ENCODE measurements at places on chromosomes 5 and 9. TPM values are rescaled to one million over a fixed set of nuclear protein-coding genes. Genes with fewer than 3 reads are reported as not detected.

The CARD19 gene
- 27.7 TPM for total RNA-seq

- no peaks in the 10 kb centered on the region for H3K4me1 ChIP-seq
- H3K27ac ChIP-seq = no peak overlapping the region
- no peaks in the 10 kb centered on the region for H3K27me3 ChIP-seq
These were observed 11.7 kb downstream of the CER1 start for GRCh38 chr9:14710804-14711203.

The GABRA1 gene
- 17.3 TPM for total RNA-seq

The SYK gene
- 5.6 TPM for total RNA-seq

DNA sequence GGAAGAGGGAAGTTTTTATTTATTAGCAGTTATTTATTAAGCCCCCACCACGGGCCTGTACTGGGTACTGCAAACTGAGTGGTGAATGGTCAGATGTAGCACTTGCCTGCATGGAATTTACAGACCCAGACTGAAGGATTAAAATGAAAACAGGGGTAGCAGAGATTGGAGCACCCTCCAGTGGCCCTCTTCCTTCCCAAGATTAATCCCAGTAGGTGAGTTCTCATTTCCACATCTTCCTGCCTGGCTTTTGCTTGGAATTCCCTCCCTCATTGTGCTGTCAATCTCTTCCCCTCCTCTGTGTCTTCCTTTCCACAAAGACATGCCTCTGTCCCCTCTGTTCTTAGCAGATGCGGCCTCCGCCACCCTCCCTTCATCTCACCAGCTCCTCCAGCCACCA is 39.2 kb downstream of the MVB12B start:
- DNase-seq = no peak
- no peaks in the 10 kb centered on the region for H3K4me1 ChIP-seq
- peaks cover 3% of the 10 kb centered on the region for H3K36me3 ChIP-seq
- H3K27me3 ChIP-seq = no peaks in the 10 kb centered on the region
- no peak overlapping the region for H3K4me3 ChIP-seq

DNA sequence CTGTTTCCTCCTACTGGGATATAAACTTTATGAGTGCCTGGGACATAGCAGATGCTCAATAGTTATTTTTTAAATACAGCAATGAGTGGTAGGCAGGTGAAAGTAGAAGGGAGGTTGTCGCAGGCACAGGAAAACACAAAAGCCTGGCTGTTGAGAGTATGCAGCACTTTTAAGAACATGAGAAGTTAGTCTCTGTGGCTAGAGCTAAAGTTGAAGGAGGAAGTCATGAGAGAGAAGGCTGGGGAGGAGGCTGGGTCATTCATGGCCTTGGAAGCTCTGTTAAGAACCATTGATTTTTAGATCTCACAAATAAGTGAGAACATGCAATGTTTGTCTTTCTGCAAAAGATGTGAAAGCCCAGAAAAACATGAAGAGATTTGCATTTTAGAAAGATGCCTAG is 126.7 kb downstream of the PRKACG start:
- no peaks in the 10 kb centered on the region for H3K36me3 ChIP-seq
- no peak overlapping the region for H3K4me3 ChIP-seq
- no peaks in the 10 kb centered on the region for H3K4me1 ChIP-seq
- H3K27me3 ChIP-seq = no peaks in the 10 kb centered on the region

DNA sequence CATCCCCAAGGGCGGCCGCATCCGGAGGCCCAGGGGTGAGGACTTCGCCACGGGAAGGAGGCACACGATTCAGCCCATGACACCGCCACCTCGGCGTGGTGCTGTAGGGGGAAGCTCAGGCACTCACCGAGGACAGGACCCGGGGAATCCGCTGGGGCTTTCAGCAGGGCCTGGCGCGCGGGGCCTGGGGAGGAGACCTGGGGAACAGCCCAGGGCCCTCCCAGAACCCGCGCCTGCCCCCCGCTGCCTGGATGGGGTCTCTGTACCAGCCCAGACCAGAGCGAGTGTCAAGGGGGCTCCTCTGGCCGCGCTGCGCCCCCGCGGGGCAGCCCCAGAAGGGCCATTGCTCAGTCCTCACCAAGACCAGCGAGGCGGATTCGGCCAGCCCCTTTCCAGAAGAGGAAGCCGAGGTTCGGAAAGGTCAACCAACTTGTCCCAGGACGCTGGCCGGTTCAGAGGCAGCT is 12.8 kb downstream of the COL23A1 start:
- no peak overlapping the region for H3K27ac ChIP-seq
- peak overlapping the region; percentile 60 for H3K4me3 ChIP-seq
- H3K4me1 ChIP-seq = no peaks in the 10 kb centered on the region
- H3K36me3 ChIP-seq = no peaks in the 10 kb centered on the region
- DNase-seq = no peak

- H3K36me3 ChIP-seq = no peaks in the 10 kb centered on the region
- H3K4me1 ChIP-seq = peaks cover 16% of the 10 kb centered on the region
- peaks cover 91% of the 10 kb centered on the region for H3K27me3 ChIP-seq
- no peak for DNase-seq
- H3K4me3 ChIP-seq = no peak overlapping the region
- H3K27ac ChIP-seq = no peak overlapping the region
These were observed 220.1 kb downstream of the MEF2C start for GRCh38 chr5:88662846-88663245.

The PIP5K1B gene
- total RNA-seq = 6.1 TPM

The SHISAL2B gene
- 8.6 TPM for total RNA-seq

The ATP6V0E1 gene
- 109 TPM for total RNA-seq

The FABP6 gene
- 3.6 TPM for total RNA-seq

The SLC1A1 gene
- total RNA-seq = 11.7 TPM

GRCh38 chr9:19193029-19193324 is 37.5 kb upstream of the DENND4C start:
- no peak overlapping the region for H3K4me3 ChIP-seq
- H3K36me3 ChIP-seq = no peaks in the 10 kb centered on the region
- no peak for DNase-seq
- H3K27ac ChIP-seq = no peak overlapping the region
- H3K4me1 ChIP-seq = no peaks in the 10 kb centered on the region

- H3K27me3 ChIP-seq = no peaks in the 10 kb centered on the region
- H3K36me3 ChIP-seq = no peaks in the 10 kb centered on the region
- H3K4me1 ChIP-seq = peaks cover 6% of the 10 kb centered on the region
- no peak for DNase-seq
- H3K4me3 ChIP-seq = no peak overlapping the region
These were observed 26.1 kb upstream of the AKNA start for GRCh38 chr9:114413861-114414301.

The SPACA9 gene
- total RNA-seq = 0.29 TPM

The NRARP gene
- 35.4 TPM for total RNA-seq

GRCh38 chr5:173736923-173737412 is 120.5 kb upstream of the BOD1 start:
- no peak overlapping the region for H3K4me3 ChIP-seq
- H3K36me3 ChIP-seq = no peaks in the 10 kb centered on the region
- DNase-seq = no peak
- no peak overlapping the region for H3K27ac ChIP-seq
- H3K27me3 ChIP-seq = no peaks in the 10 kb centered on the region

- no peak for DNase-seq
- H3K4me1 ChIP-seq = no peaks in the 10 kb centered on the region
- H3K36me3 ChIP-seq = no peaks in the 10 kb centered on the region
- H3K4me3 ChIP-seq = no peak overlapping the region
- no peak overlapping the region for H3K27ac ChIP-seq
These were observed 3.8 kb upstream of the CCDC192 start for GRCh38 chr5:127699416-127699815.

The CAVIN4 gene
- 9.1 TPM for total RNA-seq

- H3K4me1 ChIP-seq = no peaks in the 10 kb centered on the region
- no peak overlapping the region for H3K27ac ChIP-seq
- no peaks in the 10 kb centered on the region for H3K36me3 ChIP-seq
- H3K4me3 ChIP-seq = no peak overlapping the region
- no peak for DNase-seq
These were observed 143.9 kb downstream of the DMRTA1 start for GRCh38 chr9:22590336-22591033.

The OR4F3 gene
- total RNA-seq = not detected

DNA sequence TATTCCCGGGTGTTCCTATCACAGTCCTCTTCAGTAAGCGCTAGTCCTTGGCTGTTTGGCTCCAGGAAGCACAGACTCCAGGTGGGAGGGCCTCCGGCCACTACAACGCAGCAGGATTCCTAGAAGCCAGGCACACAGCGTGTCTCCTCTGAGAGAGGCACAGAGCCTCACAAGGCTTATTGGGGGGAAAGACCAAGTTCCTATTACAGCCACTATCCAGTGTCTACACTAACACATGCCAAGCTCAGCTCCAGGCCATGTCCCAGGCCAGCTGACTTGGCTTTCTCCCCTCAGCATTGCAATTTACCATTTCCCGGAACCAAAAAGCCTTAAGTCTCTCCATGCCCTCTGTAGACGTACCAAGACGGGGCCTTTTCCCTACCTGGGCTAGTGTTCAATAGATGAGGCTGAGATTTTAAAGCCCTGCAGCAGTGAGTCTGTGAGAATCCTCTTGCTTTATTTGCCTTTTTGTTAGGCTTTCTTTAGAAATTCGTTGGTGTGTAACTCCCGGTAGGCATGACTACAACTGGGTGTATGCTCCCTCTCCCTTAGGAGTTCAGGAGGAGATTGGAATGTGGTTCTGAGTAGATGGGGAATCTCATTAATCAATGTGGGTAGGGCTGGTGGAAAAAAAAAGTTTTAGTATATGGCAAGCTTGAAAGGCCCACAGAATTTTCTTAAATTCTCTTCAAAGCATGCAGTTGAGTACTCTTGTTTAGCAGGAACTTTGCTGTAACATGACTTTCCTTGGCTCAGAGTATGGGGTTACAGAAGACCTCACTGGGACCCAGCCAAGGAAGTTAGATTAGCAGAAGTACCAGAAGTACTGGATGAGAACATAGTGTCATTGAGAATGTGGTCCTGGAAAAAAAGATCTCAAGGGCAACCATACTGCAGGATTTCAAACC is 84.3 kb upstream of the SLC1A3 start:
- no peak for DNase-seq
- H3K36me3 ChIP-seq = no peaks in the 10 kb centered on the region
- H3K27me3 ChIP-seq = no peaks in the 10 kb centered on the region
- H3K4me3 ChIP-seq = no peak overlapping the region
- no peak overlapping the region for H3K27ac ChIP-seq

The TSSK1B gene
- total RNA-seq = not detected

DNA sequence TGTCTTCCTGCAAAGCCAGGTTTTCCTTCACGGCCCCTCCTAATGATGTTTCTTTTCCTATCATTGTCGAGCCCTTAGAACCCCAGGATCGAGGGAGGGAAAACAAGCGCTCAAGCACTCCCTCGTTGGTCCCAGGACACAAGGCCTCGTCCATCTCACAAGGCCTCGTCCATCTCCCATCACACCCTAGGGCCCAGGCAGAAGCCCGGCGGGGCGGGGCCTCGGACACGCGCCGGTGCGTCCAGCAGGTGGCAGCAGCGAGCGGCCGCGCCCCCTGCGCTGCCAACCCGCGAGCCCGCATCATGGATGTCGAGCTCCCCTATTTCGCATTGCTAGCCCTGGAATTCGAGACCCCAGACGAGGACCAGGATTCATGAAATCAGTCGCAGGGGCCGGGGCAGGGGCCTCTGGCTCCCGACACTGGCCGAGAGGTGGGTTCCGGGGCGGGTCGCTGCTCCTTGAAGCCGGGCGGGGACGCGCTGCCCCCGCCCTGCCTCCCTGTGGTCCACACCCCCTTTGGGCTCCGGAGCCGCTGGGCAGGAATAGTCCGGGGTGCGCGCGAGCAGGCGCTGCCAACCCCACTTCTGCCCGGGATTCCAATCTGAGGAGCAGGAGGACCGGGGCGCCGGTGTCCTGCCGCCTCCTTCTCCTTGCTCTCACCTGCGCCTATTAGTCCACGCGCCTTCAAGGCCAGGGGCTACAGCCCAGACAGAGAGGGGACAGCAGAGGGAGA is at the start of gene ABLIM3:
TSS of gene ABLIM3 (plus strand) at position 270 of the 733 bp plus-strand sequence. CDS start 603 bp downstream, outside the sequence.
- H3K4me1 ChIP-seq = no peaks in the 10 kb centered on the region
- peak; percentile 95 for DNase-seq
- H3K27me3 ChIP-seq = peaks cover 11% of the 10 kb centered on the region
- no peaks in the 10 kb centered on the region for H3K36me3 ChIP-seq
- peak within 1 kb of the TSS; percentile 24 for H3K4me3 ChIP-seq
- no peak within 1 kb of the TSS for H3K27ac ChIP-seq

- H3K27me3 ChIP-seq = no peaks in the 10 kb centered on the region
- no peaks in the 10 kb centered on the region for H3K36me3 ChIP-seq
- H3K4me3 ChIP-seq = no peak overlapping the region
- H3K4me1 ChIP-seq = no peaks in the 10 kb centered on the region
- H3K27ac ChIP-seq = no peak overlapping the region
These were observed 538.2 kb downstream of the CYLC2 start for GRCh38 chr9:103533318-103533717.

- H3K36me3 ChIP-seq = no peaks in the 10 kb centered on the region
- no peak for DNase-seq
- no peaks in the 10 kb centered on the region for H3K4me1 ChIP-seq
- no peak overlapping the region for H3K27ac ChIP-seq
- H3K27me3 ChIP-seq = no peaks in the 10 kb centered on the region
- no peak overlapping the region for H3K4me3 ChIP-seq
These were observed 49.5 kb downstream of the NR3C1 start for GRCh38 chr5:143354025-143354424.

The ARID3C gene
- total RNA-seq = not detected

DNA sequence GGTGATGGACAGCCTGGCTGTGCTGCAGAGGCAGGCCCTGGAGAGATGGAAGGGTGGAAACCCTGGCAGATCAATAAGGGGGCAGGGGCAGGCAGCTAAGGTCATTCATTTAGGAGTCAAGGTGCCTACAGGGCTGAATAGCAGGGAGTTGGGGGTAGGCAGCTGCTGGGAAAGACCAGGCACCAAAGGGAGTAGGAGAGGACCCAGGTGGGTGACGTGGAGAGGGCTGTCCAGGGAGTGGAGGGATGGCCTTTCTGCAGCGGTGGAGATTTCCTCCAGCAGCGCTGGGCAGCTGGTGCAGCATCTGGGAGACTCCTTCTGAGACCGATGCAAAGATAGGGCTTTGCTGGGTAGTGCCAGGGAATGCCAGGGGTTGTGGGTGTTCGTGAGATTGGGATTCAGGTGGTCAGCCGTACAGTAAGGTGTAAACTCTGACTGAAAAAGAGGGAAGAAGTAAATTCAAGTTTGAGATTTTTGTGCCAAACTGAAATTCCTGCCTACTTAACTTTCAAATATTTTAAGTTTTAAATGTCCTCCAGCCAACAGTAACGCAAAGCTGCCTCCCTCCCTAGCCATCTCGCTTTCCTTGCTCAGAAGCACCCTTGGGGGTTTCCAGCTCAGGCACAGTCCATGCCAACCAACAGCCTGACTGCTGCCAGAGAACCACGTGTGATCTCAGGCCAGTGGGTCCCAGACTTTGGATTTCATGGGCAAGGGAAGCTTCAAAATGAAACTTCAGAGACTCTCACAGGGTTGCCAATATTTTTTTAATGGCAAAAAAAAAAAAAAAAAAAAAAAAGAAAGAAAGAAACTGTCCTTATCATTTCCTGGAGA is 18.6 kb upstream of the ANGPTL2 start:
- no peak overlapping the region for H3K27ac ChIP-seq
- H3K27me3 ChIP-seq = no peaks in the 10 kb centered on the region
- peak; percentile 39 for DNase-seq
